Stromal cell of bone marrow (primary cell): ENCODE measurements at places on chromosomes 2 and 18.

DNA sequence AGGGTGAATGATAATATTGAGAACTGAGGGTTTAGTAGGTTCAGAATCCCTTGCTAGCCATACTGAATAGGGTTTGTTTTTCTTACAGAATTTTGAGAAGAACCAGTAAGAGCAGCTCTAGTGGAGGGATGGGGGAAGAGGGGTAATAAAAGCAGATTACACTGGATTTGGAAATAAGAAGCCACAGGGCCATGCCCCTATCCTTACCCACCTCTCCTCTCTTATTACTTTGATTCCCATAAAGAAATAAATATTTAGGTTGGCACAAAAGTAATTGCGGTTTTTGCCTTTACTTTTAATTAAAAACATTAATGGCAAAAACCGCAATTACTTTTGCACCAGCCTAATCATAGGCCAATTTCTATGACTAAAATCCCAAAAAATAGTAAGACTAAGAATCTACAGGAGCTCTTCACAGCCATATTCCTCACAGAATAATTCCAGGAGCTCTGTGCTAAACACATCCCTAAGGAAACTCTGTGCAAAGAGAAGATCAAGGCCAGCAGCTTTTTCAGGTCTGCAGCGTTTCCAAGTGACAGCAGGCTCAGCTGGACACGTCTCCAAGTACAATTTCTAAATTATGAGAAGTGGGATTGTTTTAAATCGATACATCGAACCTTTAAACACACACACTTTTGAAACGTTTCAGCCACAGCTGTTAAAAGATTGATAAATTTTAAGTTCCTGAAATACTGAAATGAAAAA lies 58.4 kb upstream of the RTN4 start:
- no peak for DNase-seq

DNA sequence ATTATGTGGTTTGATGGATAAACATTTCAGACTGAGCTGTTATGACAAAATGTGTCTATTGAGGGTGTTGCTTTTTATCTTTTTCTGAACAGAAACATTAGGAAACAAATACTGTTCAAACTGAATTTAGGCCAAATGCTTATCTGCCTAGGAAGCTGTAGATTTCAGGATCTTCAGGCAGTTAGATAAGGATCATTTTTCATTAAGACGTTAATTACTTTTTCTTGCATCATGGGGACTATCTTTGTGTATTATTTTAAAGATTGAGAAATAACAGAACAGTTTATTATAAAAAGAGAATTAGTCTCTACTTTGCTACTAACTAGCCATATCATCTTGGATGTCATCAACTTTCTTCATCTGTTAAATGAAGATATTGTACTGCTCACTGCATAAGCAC lies 107.5 kb downstream of the TTC27 start:
- no peak for DNase-seq

- no peak for DNase-seq
Observed at GRCh38 chr2:65514555-65515195, 82.3 kb upstream of the SPRED2 start.

GRCh38 chr2:10022041-10022421 lies 21.3 kb upstream of the KLF11 start:
- no peak for DNase-seq

DNA sequence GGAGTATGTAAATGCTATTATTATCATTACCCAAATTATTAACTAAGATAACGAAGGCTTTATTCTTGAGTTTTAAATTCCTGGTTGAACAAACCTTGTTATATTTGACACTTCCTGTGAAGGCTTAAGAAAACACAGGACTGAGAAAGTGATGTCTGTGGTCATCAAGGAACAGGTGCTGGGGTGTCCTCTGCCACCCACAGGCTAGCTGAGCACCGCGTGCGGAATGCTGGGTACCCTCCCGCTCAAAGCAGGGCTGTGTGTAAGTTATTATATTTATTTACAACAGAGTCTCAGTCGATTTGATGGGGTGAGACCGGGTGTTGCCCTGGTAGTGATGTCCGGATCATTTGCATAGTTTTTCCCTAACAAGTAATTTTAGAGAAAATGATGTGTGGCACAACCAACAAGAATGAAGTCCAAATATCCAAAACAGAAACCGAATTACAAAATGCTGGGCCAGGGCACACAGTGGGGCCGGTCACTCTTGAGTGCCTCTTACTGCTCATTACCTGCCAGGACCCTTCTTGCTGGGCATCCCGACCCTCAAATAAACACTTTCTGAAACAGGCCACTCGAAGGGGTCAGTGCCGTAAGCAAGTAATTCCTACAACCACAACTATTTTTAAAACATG lies 49.2 kb downstream of the TMEM18 start:
- DNase-seq: no peak

DNA sequence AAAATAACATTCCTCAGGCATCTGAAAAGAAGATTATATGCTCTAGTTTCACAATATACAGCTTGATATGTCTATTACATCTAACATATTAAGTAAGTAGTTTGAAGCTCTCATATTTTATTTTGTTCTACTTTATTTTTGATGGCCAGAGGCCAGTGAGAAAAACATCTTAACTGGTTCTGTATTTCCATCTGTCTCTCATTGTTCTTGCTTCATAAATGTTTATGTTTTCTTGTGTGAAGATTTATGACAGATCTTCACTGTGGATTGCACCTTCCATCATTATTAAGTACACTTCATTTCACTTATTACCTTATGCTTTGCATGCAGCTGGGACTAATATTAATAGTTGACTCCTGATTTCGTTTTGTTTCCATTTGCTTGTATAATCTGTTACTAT lies 511.2 kb downstream of the TSN start:
- DNase-seq: no peak

- DNase-seq: no peak
Observed at GRCh38 chr2:123438251-123438650, 586.8 kb upstream of the CNTNAP5 start.

- DNase-seq: no peak
Observed at GRCh38 chr2:40187054-40187453, 264.8 kb downstream of the SLC8A1 start.

DNA sequence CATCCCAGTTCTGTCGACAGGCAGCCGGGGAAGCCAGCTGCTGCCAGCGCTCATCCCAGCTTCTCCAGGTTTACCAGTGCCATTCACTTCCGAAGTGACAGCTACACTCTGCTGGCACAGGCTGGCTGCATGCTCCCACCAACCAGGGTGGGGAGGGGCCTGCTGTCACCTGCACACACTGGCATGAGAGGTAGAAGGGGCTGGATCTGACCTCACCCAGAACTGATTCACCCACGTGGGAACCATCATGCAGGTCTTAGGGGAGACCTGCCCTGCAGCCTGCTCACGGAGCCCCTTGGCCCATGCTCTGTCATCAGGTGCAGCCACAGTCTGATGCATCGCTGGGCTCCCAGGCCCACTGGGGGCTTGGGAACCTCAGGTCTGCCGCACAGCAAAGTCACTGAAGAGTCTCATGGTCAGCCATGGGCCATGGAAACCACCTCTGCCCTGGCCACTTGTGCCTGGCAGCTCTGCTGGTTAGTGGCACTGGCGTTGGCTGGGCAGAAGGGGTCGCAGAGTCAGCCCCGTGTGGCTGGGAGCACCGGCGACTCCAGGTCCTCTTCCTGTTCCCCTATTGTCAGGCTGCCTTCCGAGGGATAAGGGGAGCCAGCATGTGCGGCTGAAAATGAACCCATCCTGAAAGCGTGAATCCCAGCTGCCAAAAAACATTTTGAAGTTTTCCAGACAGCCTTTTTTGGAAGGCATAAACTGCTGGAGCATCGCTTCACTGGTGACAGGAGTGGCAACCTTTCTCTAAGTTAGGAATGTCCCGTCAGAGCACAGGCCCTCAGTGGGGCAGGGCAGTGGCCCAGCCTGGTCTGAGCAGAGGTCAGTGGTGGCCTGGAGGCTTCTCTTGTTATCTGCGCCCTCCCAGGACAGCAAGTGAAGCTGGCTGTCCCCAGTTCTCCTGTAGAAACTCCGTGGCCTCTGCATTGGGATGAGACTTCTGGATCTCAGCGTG lies 157.8 kb downstream of the SEPTIN10 start:
- DNase-seq: no peak

GRCh38 chr2:111710085-111710484 lies 173.9 kb downstream of the ANAPC1 start:
- DNase-seq: no peak

DNA sequence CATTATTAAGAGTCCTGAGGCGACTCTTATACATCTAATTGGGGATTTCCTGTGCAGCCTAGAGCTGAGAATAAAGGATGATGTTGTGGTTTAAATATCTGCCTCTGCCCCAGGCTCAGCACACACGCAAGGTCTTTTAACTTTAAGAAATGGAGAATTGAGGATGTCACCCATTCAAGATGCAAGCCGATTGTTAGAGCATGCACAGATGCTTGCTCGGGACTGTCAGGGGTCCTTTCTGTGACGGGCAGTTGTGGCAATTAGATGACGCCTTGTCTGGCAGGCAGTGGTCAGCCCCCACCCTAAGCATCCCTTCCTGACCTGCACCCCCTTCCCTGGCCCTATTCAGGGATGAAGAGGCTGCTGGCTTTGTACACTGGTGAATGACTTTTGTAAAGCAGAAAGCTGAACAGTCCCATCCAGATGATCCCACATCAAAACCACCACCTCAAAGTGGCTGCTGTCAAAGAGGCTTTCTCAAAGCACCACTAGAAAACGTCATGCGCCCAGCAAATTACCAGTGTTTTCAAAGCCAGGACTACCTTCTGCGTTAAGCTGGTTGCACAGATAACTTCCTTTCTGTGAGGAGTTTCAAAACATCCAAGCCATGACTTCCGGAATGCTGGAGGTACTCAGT lies 23.7 kb downstream of the FAM178B start:
- no peak for DNase-seq

- DNase-seq: no peak
Observed at GRCh38 chr2:201196003-201196402, 13.1 kb downstream of the CASP10 start.

DNA sequence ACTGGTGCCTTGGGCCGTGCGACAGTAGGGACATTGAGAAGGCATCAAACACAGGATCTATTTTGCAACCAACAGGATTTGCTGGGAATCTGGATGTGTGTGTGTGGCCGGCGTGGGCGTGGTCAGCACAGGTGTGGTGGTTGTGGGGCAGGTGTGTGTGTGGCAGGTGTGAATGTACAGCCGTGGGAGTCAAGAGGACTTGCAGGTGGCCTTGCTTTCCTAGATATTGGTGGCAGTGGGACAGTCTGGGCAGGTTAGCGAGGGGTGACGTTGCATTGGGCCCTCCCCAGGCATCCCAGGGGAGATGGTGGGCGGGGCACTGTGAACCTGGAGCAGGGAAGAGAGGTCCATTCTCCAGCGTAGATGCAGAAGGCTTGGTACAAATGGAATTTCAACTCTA lies 3.2 kb upstream of the LIMS2 start:
- DNase-seq: no peak

DNA sequence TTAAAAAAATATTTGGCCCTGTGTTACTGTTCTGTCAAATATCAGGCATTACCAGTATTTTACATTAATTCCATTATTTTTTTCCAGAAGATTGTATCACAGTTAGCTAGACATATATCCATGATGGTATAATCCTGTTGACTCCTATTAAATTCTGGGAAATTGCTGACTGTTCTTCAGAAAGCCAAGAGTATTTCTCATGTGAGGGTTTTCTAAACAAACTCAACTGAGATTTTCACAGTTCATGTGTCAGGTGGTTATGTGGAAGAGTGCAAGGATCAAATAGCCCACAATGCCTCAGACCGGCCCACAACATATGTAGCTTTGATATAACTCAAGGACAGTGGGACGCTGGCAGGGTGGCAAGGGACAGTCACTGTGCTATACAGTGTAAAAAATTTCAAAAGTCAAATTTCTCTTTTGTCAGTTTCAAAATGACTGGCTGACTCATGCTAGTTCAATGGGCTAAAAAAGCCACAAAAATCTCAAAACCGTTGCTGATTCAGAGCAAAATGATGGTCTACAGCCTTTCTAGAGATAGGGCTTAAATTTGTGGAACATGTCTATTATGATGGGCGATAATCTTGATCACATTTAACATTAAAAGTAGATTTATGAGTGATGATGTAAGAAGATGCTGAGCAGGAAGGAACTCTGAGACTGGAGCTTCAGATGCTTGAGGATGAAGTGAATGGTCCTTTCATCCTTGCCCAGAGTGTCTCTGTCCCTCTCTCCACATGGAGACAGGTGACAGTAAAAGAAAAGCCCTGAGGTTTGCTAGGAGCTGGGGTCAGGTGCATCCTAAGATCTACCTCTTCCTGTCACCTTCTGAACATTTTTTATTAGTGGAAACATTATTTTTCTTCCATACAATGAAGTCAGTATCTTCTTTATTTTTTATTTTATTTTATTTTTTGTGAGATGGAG lies 175.8 kb upstream of the PIEZO2 start:
- peak; percentile 87 for DNase-seq

GRCh38 chr2:105919826-105920225 lies 175.1 kb downstream of the NCK2 start:
- DNase-seq: peak; percentile 6

GRCh38 chr2:38668092-38668491 lies 2.2 kb downstream of the GALM start:
- no peak for DNase-seq

- DNase-seq: peak; percentile 31
Observed at GRCh38 chr2:218129458-218130135, 3.8 kb downstream of the CXCR2 start.

DNA sequence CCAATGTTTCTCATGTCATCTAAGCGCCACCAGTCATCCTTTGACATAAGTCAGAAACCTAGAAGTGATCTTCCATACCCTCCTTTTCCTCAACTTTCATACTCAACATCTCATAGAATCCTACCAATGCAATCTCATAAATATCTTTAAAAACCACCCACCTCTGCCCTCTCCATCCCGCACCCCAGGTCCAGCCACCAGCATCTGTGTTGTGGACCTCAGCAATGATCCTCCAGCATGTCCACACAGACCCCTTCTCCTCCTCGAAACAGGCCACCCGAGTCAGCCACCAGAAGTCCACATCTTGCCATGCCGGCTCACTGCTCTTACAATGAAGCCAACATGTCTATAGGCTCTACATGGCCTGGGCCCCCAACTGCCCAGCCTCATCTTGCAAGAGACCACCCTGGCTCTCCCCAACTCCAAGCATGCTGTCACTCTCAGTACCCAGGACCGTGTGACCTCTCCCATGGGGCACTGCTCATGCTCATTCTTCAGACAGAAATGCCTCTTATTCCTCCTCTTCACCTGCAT lies 636.7 kb upstream of the ID2 start:
- no peak for DNase-seq

GRCh38 chr18:46917803-46918600 lies 600 bp downstream of the KATNAL2 start:
- peak; percentile 10 for DNase-seq

DNA sequence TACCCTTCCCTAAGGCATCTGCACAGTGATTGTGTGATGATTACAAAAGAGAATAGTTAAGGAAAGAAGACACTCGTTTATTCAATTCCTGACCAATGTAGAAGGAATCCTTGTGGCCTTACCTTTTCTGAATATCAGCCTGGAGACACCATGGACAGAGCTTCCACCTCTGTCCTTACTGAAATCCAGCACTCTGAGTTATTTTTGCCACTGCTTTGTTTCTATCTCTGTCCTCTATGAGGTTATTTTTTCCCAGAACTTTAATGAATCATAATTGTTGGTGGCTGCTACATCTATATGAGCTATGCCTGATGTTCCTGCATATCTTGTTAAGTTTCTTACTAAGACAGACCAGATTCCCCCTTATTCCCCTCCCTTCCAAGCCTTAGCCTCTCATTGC lies 275.1 kb downstream of the SETBP1 start:
- no peak for DNase-seq

- DNase-seq: no peak
Observed at GRCh38 chr2:39587168-39587567, 78.5 kb upstream of the TMEM178A start.
